CD4-positive, alpha-beta T cell treated with Interleukin-1 beta for 1 hour (primary cell): ENCODE measurements at places on chromosomes 16 and 17.

DNA sequence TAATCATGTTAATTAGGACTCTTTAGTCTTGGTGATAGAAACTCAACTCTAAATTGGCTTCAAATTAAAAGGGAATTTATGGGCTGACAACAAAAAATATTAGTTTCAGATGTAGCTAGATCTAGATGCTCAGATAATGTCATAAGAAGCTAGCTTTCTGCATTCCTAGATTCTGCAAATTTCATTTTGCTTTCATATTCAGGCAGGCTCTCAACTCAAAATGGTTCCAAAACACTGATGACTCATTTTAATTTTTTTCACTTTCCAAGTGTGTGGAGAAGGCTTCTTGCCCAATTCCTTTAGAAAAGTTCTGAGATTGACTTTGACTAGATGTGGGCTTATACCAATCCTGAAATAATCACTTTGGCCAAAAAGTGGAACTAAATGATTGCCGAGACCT, 236.7 kb upstream of the GOT2 start:
- DNase-seq, result no peak

DNA sequence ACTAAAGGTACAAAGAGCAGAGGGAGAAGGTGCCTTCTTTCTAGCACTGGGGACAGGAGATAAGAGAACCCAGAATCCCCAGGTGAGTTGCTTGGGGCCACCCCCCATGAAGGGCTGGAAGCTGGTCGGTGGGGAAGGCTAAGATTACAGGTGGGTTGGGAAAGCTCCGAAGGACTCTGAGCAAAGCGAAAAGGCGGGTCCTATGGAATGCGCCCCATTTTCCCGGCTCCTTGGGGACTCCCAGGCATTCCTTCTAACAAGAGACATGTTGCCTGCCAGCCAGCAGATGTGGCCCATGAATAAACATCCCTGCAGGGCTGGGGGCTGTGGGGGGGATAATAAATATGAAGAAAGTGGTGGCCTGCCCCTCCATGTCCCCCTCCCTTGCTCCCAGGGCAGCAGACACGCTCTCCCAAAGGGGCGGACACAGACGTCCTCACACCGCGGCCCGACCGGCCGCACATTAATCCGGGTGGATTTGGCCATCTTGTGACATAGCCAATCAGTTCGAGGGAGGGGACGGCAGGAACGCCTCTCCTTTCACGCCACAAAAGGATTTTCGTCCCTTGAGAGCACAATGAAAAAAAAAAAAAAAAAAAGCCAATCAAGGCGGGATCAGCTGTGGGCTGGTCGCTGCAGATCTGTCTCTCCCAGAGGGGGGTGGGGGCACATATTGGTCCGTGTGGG, 98.5 kb downstream of the SOX9 start:
- no peak for DNase-seq

DNA sequence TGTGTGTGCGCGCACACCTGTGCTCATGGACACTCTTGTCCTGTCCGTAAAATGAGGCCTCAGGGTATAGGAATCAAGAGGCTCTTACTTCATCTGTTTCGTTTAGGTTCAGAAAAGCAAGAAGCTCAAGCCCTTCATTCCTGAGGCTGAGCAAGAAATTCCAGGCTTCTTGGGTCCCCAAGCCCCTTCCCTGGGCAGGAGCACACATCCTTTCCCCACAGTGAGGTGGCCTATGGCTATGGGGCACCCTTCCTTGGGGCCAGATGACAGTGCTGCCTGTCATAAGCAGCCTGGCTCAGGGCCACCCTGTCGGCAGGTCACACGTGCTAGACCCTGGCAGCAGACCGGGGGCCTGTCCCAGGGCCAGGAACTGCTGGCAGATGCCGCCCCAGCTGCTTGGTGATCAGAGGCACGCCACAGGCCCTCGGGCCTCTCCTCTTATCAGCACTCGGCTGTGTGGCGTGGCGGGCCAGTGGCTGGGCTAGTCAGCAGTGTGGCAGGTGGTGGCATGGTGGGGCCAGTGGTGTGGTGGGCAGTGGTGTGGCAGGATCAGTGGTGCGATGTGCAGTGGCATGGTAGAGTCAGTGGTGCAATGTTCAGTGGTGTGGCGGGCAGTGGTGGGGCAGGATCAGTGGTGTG, 50.2 kb downstream of the NKD1 start:
- DNase-seq, result no peak

- no peak for DNase-seq
Observed at GRCh38 chr17:27265333-27265732, 28.6 kb upstream of the WSB1 start.

- DNase-seq, result no peak
Observed at GRCh38 chr16:80029381-80029630, 428.8 kb upstream of the MAF start.

- no peak for DNase-seq
Observed at GRCh38 chr16:31453255-31454204, 5.8 kb upstream of the ARMC5 start.

GRCh38 chr16:11158018-11158417, 98.0 kb downstream of the SOCS1 start:
- no peak for DNase-seq

GRCh38 chr17:78991017-78991738, 11.5 kb upstream of the LGALS3BP start:
- no peak for DNase-seq

- DNase-seq, result peak; percentile 76
Observed at GRCh38 chr17:410543-411401, 58.2 kb upstream of the RPH3AL start.

DNA sequence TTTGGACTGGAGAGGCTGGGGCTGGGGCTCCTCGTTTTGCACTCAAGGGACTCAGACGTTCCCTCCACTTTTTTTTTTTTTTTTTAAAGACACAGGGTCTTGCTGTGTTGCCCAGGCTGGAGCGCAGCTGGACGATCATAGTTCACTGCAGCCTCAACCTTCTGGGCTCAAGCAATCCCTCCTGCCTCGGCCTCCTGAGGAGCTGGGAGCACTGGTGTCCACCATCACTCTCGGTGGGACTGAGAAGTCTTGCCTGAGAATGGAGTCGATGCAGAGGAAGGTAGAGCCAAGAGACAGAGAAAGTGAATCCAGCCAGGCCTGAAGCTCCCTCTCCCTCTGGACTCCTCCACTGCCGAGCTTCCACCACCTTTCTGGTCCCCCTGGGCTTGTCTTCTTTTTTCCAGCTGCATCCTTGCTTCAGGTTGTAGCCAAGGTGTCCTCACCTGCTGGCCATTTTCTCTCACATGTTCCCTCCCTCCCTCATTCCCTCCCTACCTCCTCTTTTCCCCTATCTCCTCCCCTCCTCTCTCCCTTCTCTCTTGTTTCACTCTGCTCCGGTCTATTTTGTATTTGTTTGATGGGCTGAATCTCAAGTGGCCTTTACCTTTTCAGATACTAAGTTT, 233.8 kb downstream of the SNX29 start:
- no peak for DNase-seq

DNA sequence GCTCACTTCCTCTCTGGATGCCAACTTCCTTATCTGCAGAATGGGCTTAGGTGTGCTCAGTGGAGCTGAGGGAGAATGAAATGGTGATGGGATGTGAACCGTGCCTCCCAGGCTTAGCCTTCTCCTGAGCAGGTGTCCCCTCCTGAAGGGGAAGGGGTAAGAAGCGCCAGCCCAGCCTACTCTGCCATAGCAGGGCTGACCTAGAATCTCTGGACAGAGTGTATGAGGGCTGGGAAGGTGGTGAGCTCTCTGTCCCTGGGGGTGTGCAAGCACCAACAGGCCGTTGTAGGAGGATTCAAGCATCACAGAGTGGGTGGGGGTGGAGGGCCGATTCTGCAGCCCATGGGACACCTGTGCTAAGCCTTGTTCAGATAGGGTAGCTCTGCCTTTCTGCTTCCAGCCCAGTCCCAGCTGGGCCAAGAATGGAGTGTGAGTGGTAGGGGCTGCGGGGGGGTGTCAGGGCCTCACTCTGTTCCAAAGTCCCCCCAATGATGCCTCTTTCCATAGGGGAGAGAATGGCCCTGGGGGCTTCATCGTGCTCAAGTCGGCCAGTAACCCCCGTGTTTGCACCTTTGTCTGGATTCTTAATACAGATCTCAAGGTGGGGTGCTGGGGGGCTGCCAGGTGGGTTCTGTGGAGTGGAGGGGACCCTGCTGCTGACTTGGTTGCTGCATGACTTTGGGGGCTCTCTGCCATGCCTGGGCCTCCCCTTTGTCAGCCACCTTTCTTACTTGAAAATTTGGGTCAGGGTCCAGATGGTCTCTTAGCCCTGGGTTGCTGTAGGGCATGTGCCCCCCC, 3.2 kb upstream of the TCAP start:
- no peak for DNase-seq

DNA sequence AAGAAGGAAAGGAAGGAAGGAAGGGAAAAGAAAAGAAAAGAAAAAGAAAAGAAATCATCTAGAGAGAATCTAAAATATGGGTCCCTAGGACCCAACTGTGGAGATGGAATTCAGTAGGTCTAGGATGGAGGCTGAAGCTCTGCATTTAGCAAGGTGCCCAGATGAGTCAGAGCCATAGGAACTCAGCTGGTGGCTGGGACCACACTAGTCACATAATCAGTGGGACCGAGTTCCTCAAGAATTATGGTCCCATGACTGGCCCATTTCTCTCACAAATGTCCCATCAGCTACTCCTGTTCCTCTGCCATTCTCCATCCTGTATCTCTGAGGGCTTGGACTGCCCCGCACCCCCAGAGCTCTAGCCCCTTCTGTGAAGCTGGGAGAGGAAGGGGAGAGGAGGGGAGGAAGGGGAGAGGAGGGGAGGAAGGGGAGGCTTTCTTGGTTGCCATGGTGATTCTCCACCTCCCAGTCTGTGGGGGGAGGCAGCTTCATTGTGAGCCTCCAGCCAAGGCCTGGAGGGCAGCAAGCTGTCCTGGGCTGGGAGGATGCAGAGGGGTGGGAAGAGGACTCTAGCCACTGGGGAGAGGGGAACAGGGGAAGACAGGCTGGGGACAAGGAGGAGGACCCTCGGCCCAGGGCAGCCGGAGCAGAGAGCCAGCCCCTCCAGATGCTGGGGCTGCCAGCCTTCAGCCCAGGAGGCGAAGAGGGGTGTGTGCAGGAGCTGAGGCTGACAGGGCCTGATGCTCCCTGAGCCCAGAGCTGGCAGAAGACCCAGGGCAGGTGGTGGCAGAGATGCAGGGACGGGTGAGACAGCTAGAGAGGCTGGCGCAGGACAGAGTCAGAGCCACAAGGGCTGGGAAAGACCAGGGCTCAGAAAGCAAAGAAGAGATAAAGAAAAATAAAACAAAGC, 37.8 kb upstream of the LHX1 start:
- DNase-seq, result no peak

- DNase-seq, result no peak
Observed at GRCh38 chr16:87239545-87239944, 77.6 kb downstream of the C16orf95 start.

GRCh38 chr16:51035110-51035498, 116.0 kb downstream of the SALL1 start:
- DNase-seq, result no peak

DNA sequence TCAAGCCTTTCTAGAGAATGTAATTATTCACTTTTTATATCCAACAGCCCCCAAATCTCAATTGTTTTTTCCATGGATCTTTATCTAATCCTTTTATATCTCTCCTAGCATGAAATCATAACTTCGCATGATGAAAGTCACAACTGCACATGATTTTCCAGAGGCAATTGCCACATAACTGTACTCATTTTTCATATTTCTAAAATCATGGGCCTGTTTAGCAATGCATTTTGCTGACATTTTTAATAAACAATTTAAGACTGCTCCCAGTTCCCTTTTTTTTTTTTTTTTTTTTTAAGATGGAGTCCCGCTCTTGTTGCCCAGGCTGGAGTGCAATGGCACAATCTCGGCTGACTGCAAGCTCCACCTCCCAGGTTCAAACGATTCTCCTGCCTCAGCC, 83.5 kb downstream of the VMP1 start:
- peak; percentile 7 for DNase-seq

GRCh38 chr16:82609140-82609539, 17.6 kb upstream of the CDH13 start:
- DNase-seq, result no peak

GRCh38 chr17:64786337-64786736, 124.2 kb upstream of the SMURF2 start:
- DNase-seq, result no peak

- DNase-seq, result peak; percentile 33
Observed at GRCh38 chr17:75288770-75289114, 491 bp downstream of the SLC25A19 start.

DNA sequence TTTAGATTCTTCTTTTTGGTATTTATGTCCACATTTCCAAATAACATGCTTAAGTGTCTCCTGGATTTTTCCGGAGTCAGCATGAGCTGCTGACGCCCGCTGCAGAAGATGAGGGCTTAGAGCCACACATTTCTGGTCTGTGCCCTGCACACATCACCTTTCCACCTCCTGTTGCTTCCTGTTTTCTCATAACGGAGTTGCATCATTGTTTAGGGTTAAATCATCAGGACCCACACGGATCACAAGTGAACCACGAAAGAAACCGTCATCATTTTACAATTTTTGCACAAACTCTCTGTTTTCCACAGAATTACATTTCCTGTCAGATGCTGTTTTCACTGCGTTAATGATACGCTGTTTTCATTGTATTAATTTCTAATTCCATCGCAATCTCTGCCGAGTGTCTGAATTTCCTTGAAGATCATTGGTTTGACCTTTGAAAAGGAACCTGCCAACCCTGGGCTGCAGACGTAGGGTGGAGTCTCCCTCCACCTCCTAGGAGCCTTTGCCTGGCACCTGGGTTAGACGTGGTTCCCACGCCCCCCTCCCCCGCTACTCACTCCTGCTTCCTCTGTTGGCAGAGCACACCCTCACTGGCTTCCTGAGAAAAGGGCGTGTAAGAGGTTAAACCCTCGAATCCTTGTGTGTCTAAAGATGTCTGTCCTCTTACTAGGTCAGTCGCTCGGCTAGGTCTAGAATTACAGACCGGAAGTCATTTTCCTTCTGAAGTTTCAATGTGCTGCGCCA, 68.2 kb downstream of the RNF213 start:
- DNase-seq, result no peak

- no peak for DNase-seq
Observed at GRCh38 chr17:74779501-74779900, 3.4 kb upstream of the NAT9 start.

- peak; percentile 46 for DNase-seq
Observed at GRCh38 chr16:57720142-57720575, 15.4 kb upstream of the KATNB1 start.

GRCh38 chr17:55513885-55514590, 2.8 kb upstream of the SMIM36 start:
- peak; percentile 50 for DNase-seq

GRCh38 chr17:21044971-21045370, 2.2 kb upstream of the USP22 start:
- no peak for DNase-seq

GRCh38 chr17:78186692-78187595, at the start of the genes AFMID and TK1:
Gene AFMID (plus strand): TSS chr17:78187362. CDS start chr17:78187371, 9 bp downstream.
Gene TK1 (minus strand): TSS chr17:78187052. CDS start chr17:78186994, 58 bp downstream.
- DNase-seq, result peak; percentile 90

DNA sequence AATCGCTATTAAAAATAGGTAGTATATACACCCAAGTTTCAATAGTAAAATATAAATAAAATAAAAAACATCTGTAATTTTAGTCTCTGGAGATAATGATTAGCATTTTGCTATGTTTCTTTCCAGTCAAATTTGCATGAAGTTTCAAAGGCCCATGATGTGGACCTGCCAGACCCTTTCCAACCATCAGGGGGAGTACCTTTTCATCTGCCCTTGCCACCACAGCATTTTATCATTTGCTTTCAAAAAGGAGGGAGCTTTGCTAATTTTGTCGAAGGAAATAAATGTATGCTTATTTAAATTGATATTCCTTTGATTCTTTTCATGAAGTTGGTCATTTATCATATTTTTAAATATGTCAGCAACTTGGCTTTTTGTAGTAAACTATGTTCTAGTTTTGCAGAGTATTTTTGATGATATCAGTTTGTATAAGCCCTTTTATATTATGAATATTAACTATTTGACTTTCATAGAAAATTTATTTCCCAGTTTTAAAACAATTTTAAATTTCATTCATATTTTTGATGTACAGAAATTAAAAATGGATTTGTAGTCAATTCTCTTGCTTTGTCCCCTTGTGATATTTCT, 115.2 kb upstream of the NETO2 start:
- peak; percentile 7 for DNase-seq
